ENCODE measurements at places on chromosomes 4 and X.

GRCh38 chr4:153940916-153941315, 152.0 kb upstream of the SFRP2 start:
- no peak for DNase-seq

DNA sequence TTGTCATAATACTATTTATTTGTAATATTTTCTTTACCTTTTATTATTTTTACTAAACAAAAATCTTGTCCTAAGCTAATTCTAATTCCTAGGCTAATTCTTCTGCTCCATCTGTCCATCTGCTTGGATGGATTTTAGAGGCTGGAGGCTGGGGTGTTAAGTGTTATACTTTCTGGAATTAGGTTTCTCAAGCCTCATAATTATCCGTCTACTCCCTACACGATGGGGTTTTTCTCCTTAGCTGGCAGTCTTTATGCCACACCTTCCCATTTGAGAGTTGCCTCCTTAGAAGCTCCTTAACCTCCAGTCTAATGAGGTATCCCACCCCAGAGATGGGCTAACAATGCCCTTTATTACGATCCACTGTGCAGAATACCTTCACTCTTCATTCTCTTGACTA, 37.6 kb upstream of the LGI2 start:
- DNase-seq = no peak

DNA sequence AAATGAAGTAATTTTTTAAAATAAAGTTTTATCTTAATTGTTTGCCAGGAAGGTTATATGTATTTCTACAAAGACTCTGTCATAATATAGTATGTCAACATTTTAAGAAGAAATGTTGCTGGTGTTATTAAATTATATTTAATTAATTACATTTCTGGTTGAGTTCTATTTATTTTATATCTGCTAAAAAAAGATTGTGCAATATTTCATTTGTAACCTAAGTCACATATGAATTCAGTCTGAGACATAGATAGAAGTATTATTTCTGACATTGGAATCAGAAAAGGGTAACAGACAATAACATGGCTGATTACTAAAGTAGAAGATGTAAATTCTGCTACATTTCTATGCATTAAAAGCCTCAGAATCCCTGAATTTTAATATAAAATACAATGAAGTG, 1985.1 kb downstream of the C4orf33 start:
- no peak for DNase-seq

DNA sequence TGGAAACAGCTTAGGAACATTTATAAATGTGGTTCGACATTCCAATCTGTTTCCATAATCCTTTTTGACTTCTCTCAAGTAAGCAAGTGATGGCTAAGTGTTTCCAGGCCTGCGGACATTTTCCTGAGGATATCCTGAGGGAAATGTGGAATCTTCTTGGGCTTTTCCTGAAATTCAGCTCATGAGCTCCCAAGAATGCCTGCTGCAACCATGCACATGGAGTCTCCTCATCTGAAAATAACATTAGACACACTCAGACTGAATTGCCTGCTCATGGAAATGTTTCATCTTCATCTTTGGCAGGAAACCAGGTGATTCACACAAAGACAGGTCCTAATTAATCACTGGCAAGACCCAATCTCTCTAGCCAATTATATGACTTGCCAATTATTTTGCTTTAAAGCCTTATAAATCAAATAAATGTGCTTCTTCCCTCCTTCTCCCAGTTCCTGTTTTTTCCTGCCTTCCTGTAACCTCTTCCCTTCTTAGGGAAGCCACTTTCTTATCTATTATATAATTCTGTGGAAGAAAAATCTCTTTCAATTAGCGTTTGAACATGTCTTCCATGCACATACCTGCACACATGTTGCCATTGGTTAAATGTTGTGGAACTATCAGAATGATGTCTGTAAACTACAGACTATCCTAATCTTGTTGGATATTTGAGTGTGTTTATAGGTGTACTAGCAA, 104.6 kb upstream of the MXRA5 start:
- DNase-seq = no peak
